ENCODE measurements at places on chromosomes 13 and 19.
A peak's percentile ranks its signal among the peaks of the same experiment; 100 is the strongest.

DNA sequence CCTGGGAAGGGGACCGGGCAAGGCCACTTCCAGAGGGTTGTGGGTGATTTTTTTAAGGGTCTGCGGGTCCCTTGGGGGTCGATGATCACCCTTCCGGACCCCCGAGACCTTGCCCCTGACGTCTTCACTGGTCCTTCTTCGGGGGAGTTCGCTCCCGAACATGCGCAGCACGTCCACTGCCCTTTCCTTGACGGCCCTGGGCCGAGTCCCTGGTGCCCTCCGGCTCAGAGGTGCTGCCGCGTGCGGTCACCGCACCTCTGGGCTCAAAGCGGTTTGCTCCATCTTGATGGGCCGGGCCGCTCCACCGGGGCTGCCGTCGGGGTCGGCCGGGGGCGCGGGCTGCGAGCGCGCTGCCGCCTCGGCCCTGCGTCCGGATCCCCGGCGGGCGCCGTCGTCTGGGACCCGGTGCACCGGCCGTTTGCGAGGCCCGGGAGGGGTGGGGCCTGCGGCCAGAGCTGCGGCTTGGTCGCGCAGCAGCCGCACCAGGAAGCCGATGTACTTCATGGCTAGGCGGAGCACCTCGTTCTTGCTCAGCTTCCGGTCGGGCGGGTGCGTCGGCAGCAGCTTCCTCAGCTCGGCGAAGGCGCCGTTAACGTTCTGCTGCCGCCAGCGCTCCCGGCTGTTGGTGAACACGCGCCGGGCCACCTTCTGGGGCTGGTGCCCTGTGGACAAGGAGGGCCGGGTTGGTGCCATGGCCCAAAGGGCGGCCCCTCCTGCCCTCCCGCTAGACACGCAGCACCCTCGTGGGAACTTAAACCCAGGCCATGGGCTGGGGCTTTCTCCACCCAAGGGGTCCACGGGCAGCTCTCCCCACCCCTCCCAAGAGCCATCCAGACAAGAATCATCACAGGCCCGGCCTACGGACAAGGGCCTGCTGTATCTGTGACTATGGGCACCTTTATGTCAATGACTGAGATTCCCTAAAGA lies 3.3 kb downstream of the LYL1 start:
- peak; percentile 84 for DNase-seq

- DNase-seq: no peak
Observed at GRCh38 chr19:1312767-1313694, 27.4 kb downstream of the EFNA2 start.

DNA sequence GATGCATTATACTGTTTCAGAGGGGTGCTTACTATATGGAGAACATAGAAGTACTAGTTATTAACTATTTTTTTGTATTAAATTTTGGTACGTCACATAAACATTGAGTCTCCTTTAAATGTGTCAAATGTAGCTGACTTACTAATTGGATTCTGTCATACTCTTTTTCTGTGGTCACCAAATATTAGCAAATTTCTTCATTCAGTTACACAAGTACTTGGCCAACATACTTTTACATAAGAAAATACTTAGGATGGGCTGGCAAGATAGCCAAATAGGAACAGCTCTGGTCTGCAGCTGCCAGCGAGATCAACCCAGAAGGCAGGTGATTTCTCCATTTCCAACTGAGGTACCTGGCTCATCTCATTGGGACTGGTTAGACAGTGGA lies 19.2 kb downstream of the LPAR6 start:
- DNase-seq: no peak

DNA sequence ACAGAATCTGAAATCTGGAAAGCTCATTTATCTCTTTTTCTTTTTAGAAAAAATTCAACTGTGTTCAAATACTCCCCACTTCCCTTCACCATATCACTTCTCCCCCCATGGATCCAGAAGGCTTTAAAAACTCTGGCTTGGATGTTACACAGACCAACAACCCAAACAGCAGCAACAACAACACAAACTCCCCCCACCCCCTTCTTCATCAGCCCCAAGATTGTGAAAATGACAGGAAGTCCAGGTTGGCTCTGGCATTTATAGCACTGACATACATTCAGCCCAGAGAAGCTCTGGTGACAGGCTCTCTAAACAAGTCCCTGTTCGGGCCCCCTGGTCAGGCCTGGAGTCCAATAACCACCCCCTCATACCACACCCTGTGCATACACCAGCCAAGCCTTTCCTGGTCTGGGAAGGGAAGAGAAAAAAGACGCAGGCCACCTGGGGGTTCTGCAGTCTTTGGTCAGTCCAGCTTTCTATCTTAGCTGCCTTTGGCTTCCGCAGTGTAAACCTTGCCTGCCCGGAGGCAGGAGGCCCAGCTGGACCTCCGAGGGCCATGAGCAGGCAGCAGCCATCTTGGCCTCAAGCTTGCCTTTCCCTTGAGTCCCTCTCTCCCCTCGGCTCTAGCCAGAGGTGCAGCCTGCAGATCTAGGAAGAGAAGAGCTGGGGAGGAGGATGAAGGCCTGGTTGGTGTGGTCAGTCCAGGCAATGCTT lies 6.8 kb downstream of the CDX2 start:
- DNase-seq: no peak

GRCh38 chr19:5997371-5997770 lies 19.4 kb upstream of the RANBP3 start:
- no peak for DNase-seq

DNA sequence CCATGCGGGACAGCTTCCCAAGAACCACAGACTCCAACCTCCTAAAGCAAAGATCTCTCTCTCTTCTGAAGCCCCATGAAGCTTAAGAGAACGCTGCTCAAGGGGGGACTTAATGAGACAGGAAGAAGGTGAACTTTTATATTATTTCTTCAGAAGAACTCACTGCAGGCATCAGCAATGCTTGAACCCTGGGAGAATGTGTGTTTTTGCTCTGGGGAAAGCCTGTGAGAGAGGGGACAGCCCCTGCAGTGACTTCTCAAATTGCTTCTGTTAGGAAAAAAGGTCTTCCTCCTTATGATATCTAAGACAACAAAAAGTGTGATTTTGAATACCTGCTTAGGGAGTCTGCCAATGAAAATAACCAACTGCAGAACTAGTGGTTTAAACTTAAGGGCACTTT lies 23.0 kb downstream of the GJA3 start:
- no peak for DNase-seq

- DNase-seq: no peak
Observed at GRCh38 chr13:74871369-74872070, 610.4 kb downstream of the TBC1D4 start.

- DNase-seq: no peak
Observed at GRCh38 chr19:10290876-10291553, 1.3 kb downstream of the ICAM5 start.

GRCh38 chr13:59728896-59729545 lies 434.7 kb downstream of the DIAPH3 start:
- DNase-seq: no peak

GRCh38 chr13:99527301-99527700 lies 26.0 kb downstream of the TM9SF2 start:
- DNase-seq: no peak

DNA sequence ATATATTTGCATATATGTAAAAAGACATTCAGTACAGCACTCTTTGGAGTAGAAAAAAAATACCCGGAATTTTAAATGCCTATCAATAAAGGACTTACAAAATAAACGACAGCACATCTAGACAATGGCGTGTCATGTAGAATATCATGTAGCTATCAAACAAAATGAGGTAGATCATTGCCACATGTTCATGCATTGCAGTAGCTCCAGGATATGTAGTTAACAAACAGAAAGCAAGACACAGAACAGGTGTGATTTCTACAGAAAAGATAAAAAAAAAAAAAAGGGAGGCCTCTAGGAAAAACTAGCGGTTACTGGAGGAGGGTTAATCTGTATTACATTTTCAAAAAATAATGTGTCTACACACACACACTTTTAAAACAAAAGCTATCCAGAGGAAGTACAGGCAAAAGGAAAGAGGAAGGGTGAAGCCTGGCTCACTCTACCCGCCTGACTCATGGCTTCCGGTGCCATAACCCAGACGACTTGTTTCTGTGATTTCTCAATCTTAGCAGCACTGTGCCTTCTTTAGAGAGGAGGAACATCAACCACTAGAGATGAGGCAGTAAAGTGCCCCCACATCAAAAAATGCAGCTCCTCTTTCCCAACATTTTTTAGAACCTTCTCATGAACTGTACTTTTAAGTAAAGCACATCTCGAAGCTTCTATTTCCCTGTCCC lies 6.9 kb downstream of the KCTD12 start:
- DNase-seq: peak; percentile 36

- DNase-seq: no peak
Observed at GRCh38 chr13:97021241-97021640, 27.0 kb upstream of the OXGR1 start.

DNA sequence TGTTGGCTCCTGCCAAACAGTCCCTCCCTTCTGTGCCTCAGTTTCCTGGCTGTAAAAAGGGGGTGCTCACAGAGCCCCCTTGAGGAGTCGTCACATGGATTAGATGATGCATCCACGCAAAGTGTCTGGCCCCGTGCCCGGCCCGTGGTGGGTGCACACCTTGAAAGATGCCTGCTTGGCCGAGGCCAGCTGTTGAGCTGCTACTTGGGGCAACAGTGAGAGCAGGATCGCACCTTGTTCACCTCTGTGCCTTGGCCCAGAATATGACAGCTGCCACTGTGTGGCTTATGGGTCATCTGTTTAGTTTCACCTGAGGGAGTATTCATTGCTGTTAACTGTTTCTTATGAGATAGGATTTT lies 17.7 kb downstream of the CRTC1 start:
- no peak for DNase-seq
